ENCODE measurements at places on chromosomes 6 and 20. TPM values are rescaled to one million over a fixed set of nuclear protein-coding genes. Genes with fewer than 3 reads are reported as not detected.

OR2J3 gene
- polyA plus RNA-seq: 0.25 TPM

SAMD3 gene
- 11.8 TPM for polyA plus RNA-seq

PROKR2 gene
- 0.66 TPM for polyA plus RNA-seq

- H3K27me3 ChIP-seq: no peaks in the 10 kb centered on the region
- H3K4me3 ChIP-seq: peak overlapping the region; percentile 94
- H3K36me3 ChIP-seq: no peaks in the 10 kb centered on the region
- peak overlapping the region; percentile 63 for H3K27ac ChIP-seq
These were observed 405 bp downstream of the RALGAPA2 start for GRCh38 chr20:20712004-20712473.

GRCh38 chr6:33908025-33908424 is 104.2 kb upstream of the MLN start:
- no peak overlapping the region for H3K4me3 ChIP-seq
- H3K36me3 ChIP-seq: no peaks in the 10 kb centered on the region
- H3K27ac ChIP-seq: no peak overlapping the region
- no peaks in the 10 kb centered on the region for H3K4me1 ChIP-seq

TXNDC5 gene
- 67.0 TPM for polyA plus RNA-seq

- no peak overlapping the region for H3K4me3 ChIP-seq
- no peaks in the 10 kb centered on the region for H3K27me3 ChIP-seq
- H3K27ac ChIP-seq: no peak overlapping the region
- DNase-seq: no peak
- peaks cover 11% of the 10 kb centered on the region for H3K4me1 ChIP-seq
- no peaks in the 10 kb centered on the region for H3K36me3 ChIP-seq
These were observed 36.2 kb downstream of the SNX5 start for GRCh38 chr20:17932396-17932795.

All from testis (tissue), 5 donors.